ENCODE measurements at places on chromosomes 12 and 14. TPM values are rescaled to one million over a fixed set of nuclear protein-coding genes. Genes with fewer than 3 reads are reported as not detected.

Gene SIX4
- total RNA-seq = 14.0 TPM

Gene TAS2R14
- total RNA-seq = 5.4 TPM

DNA sequence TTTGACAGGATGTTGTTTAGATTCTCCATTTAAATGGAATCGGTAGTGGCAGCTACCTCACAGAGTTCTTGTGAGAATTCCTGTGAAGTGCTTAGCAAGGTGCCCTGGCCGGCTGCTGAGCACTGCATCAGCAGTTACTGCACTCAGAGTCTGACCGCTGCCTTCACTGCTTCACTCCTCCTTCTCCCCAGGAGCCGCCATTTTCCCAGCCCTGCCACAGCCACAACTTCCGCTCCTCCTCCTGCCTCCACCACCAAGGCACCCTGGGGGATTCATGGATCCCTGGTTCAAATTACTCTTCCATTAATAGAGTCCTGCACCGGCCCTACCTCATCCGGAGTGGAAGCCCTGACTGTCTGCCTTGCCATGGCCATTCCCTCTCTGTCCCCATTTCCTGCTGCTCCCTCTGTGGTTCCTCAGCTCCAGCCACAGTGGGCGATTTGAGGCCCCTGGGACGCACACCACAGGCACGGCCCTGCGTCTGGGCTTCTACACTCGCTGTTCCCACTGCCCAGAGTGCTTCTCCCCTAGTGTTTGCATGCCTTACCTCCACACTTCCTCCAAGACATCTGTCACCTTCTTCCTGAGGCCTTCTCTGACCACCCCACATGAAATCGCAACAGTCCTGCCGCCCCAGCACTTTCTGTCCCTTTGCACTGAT is 210.3 kb downstream of the IPO8 start:
- no peak for DNase-seq

GRCh38 chr14:88987516-88987915 is 163.1 kb downstream of the TTC8 start:
- no peak for DNase-seq

DNA sequence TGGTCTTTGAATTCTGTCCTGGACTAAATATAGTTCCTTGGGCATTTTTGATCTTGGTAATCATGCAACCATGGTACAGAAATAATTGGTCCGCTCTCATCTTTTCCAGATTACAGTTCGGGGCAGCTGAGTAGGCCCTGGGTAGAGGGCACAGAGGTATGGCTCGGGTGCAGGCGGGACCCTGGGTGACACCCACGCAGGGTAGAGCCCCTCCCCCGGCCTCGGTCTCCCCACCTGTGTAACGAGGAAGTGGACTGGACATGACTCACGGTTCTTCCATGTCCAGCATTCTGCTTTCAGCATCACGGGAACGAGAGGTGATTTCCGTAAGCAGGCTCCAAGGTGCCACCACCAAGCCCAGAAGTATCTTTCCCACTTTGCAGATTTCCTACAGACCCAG is 91.0 kb upstream of the DIO3 start:
- no peak for DNase-seq

Gene NTF3
- 9.9 TPM for total RNA-seq
